ENCODE measurements at places on chromosomes 7 and 10.
A peak's percentile ranks its signal among the peaks of the same experiment; 100 is the strongest.

DNA sequence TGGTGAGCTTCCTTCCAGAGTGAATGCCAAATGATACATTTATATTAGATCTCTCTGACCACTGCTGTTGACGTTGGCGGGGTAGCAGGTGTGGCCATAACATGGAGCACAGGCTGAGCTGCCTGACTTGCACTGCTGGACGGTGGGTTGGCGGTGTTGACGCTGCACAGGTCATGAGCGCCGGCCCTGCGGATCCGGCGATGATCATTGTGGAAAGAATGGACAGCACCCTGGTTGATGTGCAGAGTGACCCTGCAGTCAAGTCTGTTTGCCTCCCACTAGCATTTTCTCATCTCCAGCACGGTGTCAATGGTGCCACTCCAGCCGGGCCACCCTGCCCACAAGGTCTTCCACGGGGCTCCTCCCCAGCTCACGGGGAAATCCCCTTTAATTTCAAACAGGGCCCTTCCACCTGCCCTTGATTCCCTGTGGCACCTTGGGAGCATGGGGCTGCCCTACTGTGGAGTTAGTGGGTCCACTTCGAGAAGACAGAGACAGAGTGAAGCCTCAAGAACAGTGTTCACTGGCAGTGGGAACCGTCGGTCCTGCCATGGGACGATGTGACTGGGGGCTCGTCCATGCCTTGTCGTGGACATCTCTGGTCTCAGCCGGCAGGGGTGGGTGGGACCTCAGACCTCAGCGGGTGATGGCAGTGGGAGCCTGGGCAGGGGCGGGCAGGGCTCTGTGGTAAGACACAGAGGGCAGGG is 613.5 kb downstream of the PTPRN2 start:
- DNase-seq: no peak

DNA sequence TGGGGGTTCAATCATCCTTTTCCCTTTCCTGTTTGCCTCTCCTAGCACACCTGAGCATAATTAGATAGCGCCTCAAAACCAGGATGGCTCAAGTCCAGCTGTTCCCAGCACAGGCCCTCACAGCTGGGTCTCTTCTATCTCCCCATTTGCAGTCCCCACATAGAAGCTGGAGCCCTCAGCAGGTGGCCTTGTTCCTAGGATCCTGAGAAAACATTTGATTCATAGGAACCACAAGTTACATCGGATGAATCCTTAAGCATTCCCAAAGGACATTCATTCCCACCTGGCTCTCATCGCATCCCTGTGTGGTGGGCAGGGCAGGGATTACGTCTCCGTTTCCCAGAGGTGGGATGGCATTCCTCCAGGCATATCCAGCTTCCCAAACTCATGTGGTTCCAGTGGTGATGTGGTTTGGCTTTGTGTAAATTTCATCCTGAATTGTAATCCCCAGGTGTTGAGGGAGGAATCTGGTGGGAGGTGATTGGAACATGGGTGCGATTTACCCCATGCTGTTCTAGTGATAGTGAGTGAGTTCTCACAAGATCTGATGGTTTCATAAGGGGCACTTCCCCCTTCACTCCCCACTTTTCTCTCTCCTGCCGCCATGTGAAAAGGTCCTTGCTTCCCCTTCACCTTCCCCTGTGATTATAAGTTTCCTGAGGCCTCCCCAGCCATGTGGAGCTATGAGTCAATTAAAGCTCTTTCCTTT is 49.8 kb upstream of the LEP start:
- no peak for DNase-seq

DNA sequence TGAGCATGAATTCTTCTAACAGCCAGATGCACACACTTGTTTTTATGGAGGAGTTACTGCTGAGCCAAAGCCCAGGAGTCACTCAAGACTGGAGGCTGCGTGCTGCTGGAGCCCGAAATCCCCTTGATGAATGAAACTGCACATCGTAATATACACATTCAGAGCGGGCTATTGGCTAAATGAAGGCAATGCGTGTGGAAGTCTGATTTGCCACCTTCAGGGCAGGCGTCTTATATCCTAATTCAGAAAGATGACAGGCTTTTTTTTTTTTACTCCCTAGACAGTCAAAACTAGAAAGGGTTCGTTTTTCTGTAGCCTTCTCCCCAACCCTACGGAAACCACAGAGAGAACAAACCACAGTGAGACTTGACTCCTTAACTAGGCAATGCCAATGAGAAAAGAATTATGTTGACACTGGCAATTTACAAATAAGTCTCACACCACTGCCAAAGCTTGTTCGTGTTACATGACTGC is 227.2 kb upstream of the KLF14 start:
- no peak for DNase-seq

GRCh38 chr7:147513451-147513850 is 1077.1 kb upstream of the C7orf33 start:
- DNase-seq: peak; percentile 27

- DNase-seq: no peak
These were observed 208.2 kb downstream of the CDK14 start for GRCh38 chr7:90804370-90804769.

- no peak for DNase-seq
These were observed 85.5 kb downstream of the PRTFDC1 start for GRCh38 chr10:24866604-24867583.

- DNase-seq: no peak
These were observed 706.7 kb downstream of the PCDH15 start for GRCh38 chr10:54094321-54094720.

DNA sequence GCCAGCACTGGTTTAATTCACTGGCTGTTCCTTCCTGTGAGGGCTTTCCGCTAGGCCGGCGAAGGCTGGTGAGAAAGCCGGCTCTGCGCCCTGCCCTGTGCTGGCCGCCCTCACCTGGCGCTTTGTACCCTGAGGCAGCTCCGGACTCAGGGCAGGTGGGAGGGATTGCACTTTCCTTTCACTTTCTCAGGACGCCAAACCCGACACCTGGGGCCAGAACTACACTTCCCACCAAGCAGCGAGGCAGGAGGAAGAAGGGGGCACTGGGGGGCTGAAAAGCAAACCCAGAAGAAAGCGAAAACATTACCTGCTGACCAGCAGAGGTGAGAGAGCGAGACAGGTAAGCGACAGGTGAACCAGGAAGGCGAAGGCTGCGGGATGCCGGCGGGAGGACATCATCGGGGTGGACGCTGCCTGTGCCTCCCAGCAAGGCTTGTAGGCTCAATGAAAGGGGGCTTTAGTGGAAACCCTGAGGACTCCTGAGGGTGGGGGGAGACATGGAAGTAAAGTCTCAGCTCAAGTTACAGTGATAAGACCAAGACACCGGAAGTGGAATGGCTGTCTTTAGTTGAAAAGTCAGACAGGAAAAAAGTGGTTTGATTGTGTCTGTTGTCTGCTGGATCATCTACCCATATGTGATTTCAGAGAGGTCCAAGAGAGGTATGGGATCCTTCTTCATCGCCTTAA is at the start of gene RAB19:
Gene RAB19 (plus strand): TSS at position 181 of the 687 bp plus-strand sequence. CDS start 3,589 bp downstream, outside the sequence.
- peak; percentile 33 for DNase-seq

DNA sequence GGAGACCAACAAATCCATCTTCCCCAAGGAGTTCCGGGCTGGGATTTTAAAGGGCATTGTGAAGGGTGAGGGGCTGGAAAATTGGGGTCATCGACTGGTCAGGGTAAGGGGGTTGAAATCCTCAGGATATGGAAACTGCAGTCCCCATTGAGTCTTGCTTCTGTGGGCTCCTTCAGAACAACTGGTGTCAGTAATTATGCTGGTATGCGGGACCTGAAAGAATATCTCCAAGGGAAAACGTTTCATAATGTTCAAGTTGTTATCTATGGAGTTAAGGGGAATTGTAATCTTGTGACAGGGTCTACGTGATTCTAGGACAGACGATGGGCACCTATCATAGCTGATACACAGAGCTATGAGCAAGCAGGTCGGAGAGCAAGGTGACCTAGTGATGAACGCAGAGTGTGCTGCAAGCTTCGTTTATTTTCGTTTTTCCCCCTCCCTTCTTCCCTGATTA is 494 bp upstream of the RHBDD2 start:
- no peak for DNase-seq

DNA sequence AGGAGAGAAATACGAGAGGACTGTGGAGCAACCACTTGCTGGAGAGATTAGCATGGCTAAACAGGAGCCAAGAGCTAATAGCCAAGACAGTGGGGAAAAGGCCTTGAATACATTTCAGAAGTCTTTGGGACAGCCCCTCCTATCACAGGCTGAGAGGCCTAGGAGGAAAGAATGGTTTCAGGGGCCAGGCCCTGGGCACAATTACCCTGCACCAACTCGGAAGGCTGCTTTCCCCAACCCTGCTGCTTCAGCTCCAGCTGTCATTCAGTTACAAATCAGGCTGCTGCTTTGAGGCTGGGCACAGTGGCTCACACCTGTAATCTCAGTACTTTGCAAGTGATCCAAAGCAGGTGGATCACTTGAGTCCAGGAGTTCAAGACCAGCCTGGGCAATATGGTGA is 32.0 kb upstream of the SLC35G1 start:
- no peak for DNase-seq

DNA sequence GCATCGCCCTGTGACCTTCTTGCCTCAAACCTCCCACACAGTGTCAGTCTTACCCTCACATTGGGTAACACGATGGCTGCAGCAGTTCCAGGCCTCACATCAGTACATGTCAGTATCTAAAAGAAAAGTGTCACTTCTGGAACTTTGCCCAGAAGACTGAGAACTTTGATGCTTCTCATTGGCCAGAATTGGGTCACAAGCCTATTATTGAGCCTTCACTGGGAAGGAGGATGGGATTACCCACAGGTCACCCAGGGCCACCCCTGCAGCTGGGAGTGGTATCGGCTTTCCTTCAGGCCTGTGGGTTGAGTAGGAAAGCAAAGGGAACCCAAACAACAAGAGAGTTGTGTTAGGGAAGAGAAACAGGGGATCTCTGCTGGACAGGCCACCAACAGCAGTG is 111.5 kb downstream of the NPY start:
- no peak for DNase-seq

GRCh38 chr10:28137907-28138880 is 139.3 kb upstream of the ODAD2 start:
- no peak for DNase-seq

DNA sequence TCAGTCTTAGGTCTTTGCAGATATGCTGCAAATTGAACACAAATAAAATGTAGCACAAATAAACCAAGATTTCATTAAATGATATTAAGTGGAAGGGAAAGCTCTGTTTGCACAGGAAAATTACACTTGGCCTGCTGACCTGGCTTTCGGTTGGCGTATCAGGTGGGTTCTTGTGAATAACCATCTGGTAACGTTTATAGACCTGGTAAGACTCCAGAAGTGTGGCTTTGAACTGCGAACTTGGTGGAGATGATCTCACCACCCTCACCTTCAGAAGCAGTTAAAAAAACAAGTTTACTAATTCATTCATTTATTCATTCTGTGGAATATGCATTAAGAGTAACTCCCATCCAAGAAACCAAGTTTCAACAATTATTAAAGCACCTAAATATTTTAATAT is 28.1 kb downstream of the ATE1 start:
- DNase-seq: no peak

GRCh38 chr7:17622451-17622850 is 317.8 kb downstream of the SNX13 start:
- DNase-seq: no peak

GRCh38 chr7:43364391-43364790 is 218.5 kb upstream of the STK17A start:
- no peak for DNase-seq

GRCh38 chr7:83786858-83787257 is 137.9 kb upstream of the SEMA3E start:
- no peak for DNase-seq

DNA sequence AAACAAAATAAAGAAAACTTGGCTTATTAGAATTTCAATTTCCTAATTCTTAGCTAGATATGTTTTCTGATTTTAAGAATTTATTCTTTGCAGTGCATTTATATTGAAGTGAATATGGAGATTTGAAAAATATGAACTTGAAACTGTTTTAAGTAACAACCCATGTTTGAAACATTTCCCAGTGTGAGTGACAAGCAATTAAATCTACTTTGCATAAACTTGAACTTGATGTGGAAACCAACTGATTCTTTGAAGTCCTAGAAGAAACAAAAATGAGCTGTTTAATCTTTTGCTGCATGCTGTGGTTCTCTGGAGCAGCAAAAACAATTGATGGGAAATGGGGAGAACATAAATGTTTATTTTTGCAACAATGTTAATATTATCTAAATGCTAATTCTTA is 430.2 kb downstream of the ARL4A start:
- no peak for DNase-seq

DNA sequence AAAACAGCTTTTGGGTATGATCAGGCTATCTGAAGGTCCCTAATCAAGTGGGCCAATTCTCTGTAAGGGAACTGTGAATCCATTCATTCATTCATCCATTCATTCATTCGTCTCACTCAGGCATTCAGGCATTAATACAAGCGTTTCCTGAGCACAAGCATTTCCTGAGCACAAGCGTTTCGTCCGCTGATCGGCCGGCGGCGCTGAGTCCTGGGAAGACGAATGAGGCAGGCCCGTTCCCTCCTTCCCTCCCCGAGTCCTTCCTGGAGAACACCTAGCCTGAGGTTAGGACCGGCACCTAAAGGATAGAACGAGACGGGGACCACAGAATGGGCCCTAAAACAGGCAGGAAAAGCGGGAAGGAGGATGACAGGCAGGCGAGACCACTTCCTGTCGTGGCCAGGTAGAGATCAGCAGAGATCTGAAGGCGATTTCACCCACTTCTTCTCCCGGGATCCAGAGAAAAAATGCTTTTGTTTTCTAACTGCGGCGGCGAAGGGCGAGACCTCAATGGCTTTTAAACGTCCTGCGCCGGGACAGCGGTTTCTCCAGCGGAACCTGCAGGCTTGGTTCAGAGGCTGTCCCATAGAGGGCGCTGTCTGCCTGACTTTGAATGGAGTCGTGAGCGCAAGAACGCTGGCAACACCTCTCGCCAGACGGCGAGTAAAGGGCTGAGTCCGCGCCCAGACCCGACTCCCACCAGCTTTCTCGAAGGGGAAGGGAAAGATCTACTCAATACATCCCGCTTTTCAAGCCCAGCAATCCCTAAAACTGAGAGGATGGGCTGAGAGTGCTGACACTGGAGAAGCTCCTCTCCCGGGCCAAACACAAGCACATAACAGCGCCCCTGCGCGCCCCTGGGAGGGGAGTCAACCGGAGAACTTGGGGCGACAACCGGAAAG is 2.9 kb upstream of the HMX3 start:
- DNase-seq: no peak

GRCh38 chr7:55187701-55188491 is 169.1 kb downstream of the EGFR start:
- DNase-seq: no peak

DNA sequence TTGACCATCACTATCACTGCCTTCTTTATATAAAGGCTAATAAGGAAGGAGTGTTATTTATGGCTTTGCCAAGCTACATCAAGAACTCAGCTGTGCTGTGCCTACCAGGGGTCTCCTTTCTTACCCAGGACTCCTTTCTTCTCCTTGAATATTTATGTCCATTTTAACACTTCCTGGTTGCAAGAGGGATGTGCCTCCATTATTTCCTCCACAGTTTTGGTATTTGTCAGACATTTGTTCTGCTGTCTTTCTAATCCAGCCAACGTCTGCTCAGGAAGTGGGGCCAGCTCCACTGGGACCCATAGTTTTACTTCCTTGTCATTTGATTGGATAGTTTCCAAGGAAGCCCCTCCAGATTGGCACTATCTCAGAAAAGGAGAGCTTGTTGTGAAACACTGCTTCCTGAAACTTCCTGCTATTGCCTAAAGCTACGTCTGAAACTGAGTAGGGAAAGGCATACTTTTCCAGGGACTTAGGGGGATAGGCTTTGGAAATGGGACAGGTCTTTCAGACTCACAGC is 6.6 kb upstream of the STRIP2 start:
- DNase-seq: no peak

- DNase-seq: no peak
These were observed 68.4 kb upstream of the PALS2 start for GRCh38 chr7:24504836-24505235.

- DNase-seq: no peak
These were observed 1227.8 kb upstream of the SORCS1 start for GRCh38 chr10:108392286-108392685.

GRCh38 chr10:77576444-77577032 is 61.1 kb downstream of the KCNMA1 start:
- DNase-seq: no peak
